ENCODE measurements at places on chromosomes 1 and 21.

DNA sequence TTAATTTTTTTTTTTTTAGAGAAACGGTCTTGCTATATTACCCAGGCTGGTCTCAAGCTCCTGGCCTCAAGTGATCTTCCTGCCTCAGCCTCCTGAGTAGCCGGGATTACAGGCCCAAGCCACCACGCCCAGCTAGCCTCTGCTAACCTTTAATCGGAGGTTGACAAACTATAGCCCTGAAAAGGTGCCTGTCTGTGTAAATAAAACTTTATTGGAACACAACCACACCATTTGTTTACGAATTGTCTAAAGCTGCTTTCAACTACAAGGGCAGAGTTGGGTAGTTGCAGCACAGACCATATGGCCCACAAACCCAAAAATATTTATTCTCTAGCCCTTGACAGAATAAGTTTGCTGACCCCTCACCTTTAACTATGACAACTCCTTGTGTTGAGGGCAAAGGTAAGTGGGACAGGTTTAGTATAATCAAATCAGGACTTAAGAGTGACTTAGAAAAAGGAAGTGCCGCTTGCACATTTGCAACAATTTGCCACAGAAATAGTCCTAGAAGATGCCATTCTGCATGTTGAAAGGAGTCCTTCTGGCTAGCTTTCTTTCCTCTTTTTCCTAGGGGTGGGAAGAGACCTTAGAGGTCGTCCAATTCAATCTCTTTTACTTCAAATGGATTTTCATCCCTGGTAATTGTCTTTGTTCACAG is 16.4 kb downstream of the RGS8 start:
- no peak for DNase-seq

DNA sequence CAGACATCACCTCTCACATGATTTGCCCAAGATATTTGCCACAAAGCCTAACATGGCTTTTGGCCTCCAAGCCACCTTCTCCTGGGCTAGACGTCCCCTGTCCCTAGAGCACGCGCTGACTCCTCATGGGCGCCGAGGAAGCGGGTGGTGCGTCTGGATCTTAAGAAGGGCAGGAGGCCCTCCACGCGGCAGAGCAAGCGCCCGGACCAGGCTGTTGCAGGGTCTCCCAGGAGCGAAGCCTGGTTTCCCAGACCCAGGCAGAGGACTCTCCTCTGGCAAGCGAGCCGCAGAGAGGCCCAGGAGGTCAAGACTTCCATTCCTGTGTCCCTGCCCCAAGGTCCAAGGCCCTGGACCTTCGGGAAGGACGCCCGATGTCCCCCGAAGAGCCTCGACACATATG is 101.7 kb upstream of the TTC34 start:
- DNase-seq: no peak

DNA sequence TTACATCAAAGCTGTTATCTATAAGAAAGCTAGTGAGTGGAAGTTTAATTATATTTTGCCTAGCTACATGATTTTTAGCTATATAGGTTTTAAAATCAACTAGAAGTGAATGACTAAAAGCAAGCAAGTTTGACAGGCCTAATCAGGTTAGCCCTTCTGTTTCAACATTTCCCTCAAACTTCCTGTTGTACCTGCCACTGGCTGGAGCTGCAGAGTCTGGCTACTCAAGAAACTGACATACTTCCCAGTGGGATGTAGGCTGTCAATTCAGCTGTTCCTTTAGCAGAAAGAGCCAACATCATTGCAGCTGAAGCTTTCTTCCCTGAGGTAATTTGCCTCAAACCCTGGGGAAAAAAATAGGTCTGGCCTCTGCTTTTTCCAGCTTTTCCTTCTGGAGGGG is 87.1 kb upstream of the TNR start:
- DNase-seq: no peak

DNA sequence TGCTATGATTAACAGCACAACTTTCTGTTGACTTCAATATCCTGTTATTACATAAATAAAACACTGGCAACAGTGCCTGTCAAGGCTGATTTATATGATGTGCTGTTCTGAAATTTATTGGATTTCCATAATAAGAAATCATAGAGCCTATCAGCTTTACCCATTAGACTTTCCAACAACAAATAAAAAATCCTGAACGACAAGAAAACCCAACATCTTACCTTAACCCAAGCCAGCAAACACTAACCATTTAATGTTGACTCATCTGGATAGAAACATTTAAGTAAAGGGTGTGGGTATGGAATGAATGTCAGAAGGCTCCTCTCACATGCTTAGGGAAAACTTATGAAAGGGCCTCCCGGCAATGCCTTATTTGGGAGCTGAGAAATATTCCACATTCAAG is 165.1 kb downstream of the SLC45A1 start:
- DNase-seq: no peak
